PC-9 (cell line): ENCODE measurements at places on chromosomes 7 and 10. TPM values are rescaled to one million over a fixed set of nuclear protein-coding genes. Genes with fewer than 3 reads are reported as not detected.

- DNase-seq = no peak
Measured at GRCh38 chr7:5769571-5769970, 11.9 kb downstream of the RNF216 start.

GRCh38 chr7:1042492-1042833 lies 1.9 kb upstream of the GPR146 start:
- DNase-seq = no peak

- no peak for DNase-seq
Measured at GRCh38 chr7:116310141-116310540, 99.8 kb downstream of the TES start.

DNA sequence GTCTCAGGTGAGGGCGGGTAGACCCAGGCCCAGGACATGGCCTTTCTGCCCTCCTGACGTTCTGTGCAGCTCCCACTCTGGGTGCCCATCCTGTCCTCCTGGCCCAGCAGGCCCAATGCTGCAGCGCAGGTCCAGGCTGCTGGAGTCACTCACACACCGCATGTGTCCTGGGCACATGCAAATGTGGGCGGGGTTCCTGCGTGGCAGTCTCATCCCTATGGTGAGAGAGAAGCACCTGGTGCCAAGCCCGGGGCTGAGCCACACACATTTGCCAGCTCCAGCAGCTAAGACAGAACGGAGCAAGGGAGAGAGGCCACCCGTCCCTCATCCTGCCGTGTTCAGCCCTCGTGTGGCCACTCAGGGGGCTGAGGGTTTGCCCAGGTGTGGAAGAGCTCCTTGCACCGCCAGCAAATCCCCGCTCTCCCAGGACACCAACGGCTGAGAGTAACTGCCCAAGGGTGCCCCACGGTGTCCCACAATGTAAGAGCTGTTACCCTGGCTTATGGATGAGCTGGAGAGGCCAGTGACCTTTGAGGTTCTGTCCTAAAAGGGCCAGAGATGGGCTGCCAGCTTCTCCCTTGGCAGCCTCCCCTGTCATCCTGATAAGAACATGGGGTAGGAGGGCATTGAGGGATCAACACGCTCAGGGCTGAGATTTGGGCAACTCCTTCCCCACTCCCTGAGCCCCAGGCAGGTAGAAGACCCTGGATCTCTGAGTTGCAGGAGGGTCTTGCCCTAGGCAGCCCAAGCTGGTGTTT lies 4.4 kb downstream of the FUOM start:
- no peak for DNase-seq

GRCh38 chr7:128829391-128830166 lies 627 bp upstream of the FLNC start:
- no peak for DNase-seq

DNA sequence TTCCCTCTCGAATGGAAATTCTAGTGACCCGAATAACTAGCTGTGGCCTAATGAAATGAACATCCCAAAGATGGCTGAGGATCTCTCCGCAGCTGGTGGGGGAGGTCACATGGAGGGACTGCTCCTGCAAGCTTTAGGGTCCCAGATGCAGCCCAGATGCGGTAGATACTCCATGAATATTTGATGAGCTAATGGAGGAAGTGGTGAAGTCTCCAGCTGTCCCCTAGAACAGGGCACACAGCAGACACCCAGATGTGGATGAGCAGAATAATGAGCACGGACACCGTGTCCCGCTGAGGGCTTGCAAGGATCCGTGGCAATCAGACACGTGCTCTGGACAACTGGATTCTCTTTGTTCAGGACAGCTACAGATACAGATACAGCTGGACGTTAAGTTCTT lies 59.2 kb downstream of the DENND2A start:
- no peak for DNase-seq

- no peak for DNase-seq
Measured at GRCh38 chr7:63067897-63068585, 930.6 kb upstream of the ZNF722 start.

- no peak for DNase-seq
Measured at GRCh38 chr10:3838460-3839437, 53.7 kb upstream of the KLF6 start.

GRCh38 chr7:117012696-117013095 lies 59.4 kb downstream of the ST7 start:
- DNase-seq = no peak

GRCh38 chr10:91694170-91694794 lies 61.4 kb upstream of the PPP1R3C start:
- no peak for DNase-seq

DNA sequence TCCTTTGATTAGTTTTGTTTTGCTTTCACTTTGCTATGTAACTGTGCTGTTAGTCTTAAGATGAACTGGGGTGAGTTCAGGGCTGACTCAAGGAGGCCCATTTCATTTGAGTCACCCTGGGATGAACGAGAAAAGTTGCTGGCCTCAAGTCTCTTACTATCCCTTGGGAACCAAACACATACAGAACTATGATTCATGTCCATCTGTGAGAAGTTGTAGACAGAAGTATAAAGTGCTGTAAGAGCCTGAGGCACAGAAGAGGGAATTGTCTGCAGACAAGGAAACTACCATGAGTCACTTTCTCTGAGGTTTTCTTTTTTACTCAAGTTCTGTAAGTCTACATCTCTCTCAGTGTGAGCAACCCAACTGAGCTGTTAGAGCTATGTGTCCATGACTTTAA lies 179.8 kb upstream of the CSTF2T start:
- peak; percentile 6 for DNase-seq

- DNase-seq = peak; percentile 26
Measured at GRCh38 chr7:19117870-19118608, 603 bp upstream of the TWIST1 start.

- DNase-seq = no peak
Measured at GRCh38 chr7:42283553-42283952, 46.5 kb upstream of the GLI3 start.

DNA sequence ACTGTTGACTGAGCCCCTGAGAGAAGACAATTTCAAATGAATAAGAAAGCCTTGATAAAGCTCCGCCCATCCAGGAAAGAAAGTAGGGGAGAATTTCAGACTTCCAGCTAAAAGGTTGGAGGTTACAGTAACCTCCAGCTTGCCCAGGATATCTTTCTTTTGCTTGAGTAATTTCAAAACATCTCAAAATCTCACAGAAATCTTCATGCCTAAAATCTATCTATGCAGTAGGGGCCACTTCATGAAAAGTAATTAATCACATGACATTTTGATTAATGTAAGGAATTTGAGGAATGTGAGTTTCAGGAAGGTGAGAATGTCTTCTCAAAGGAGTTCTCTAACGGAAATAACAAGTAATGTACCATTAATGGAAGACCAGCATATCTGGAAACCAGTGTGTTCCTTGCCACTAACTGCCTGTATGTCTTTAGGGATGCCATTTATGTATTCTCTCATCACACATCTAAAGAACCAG lies 24.2 kb downstream of the TRIL start:
- DNase-seq = no peak

DNA sequence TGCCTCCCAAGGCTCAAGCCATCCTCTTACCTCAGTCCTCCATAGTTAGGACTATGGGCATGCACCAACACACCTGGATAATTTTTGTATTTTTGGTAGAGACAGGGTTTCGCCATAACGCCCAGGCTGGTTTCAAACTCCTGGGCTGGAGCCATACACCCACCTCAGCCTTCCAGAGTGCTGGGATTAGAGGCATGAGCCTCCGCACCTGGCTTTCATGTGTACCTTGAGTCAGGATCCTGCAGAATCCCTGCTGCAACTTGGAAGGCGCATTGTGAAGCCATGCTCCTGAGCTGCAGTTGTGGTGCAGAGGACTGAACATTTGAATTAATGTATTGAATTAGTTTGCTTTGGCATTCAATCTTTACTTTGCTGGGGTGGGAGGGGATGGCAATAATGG lies 29.4 kb upstream of the NMT2 start:
- no peak for DNase-seq

DNA sequence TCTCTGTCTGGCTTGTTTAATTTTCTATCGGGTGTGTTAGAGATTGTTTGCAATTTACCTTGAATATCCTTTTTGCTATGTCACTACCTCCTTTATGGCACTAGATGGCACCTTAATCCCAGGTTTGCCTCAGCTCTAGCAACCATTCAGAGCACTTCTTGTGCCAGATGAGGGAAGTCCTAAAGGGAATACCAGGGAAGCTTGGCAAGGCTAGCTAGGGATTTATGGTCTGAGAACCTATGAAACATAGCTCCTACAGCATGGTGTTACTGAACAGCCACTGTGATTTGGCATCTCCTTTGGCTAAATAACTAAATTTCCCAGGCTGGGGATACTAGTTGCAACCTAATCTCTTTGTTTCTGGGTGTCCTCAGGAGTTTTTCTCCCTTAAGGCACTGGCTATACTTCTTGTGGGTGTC lies 69.0 kb upstream of the VOPP1 start:
- peak; percentile 90 for DNase-seq

Gene CNPY1
- total RNA-seq = not detected in 2 replicates

Gene CCL24
- not detected in 2 replicates for total RNA-seq

Gene TRPV5
- not detected in 2 replicates for total RNA-seq

Gene INMT
- total RNA-seq = not detected in 2 replicates

Gene ARL5B
- total RNA-seq = 11.1 and 15.3 TPM in 2 replicates

Gene SORBS1
- 5.0 and 5.5 TPM in 2 replicates for total RNA-seq
